ENCODE measurements at places on chromosomes 1 and 21.

DNA sequence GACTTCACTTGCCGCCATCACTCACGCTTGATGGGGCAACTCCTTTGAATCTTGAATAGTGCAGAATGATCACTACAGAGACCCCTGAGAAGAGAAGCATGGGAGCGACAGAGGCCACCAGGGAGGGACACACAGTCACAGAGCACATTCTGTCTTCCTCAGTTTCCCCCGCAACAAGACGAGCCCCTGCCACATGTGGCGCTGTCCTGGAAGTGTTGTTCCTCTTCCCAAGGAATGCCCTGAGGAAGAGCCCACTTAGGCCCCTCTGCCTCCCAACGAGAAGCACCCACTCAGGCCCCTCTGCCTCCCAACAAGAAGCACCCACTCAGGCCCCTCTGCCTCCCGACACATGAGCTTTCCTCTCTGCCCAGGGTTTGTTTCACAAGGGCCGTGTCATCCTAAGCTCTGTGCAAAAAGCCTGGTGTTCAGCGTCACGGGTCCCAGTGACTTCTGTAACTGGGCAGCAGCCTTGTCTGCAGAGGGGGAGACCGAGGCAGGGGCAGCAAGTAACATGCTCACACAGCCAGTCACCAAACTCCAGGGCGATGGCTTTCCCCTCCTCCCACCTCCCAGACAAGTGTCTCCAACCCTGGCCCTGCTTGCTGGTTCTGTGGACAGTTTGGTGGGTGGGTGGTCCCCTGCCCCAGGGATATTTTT lies 19.8 kb downstream of the SLC37A1 start:
- DNase-seq, result no peak

DNA sequence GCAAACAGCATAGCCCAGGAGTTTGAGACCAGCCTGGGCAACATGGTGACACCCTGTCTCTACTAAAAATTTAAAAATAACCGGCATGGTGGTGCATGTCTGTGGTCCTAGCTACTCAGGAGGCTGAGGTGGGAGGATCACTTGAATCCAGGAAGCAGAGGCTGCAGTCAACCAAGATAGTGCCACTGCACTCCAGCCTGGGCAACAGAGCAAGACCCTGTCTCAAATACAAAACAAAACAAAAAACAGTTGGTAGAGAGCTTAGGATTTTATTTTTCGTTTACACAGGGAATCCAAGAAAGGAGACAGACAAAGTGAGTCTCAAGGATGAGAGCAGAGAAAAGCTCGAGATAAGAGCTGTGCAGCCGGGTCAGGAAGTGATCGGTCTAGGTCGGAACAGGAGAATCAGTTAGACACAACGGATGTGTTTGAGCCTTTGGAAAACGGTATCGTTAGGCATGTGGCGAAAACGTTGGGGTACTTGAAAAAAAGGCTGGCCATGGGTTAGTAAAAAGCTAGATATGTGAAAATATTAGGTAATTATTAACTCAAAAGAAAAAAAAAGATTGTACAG lies 1.7 kb upstream of the MIB2 start:
- no peak for DNase-seq

GRCh38 chr1:24970399-24970753 lies 40.3 kb upstream of the RUNX3 start:
- peak; percentile 41 for DNase-seq

- DNase-seq, result peak; percentile 53
These were observed 36.0 kb upstream of the DISC1 start for GRCh38 chr1:231590453-231591198.

GRCh38 chr1:240199758-240200645 lies 108.3 kb downstream of the FMN2 start:
- DNase-seq, result no peak

- no peak for DNase-seq
These were observed 561.3 kb downstream of the NCAM2 start for GRCh38 chr21:21559285-21560045.

DNA sequence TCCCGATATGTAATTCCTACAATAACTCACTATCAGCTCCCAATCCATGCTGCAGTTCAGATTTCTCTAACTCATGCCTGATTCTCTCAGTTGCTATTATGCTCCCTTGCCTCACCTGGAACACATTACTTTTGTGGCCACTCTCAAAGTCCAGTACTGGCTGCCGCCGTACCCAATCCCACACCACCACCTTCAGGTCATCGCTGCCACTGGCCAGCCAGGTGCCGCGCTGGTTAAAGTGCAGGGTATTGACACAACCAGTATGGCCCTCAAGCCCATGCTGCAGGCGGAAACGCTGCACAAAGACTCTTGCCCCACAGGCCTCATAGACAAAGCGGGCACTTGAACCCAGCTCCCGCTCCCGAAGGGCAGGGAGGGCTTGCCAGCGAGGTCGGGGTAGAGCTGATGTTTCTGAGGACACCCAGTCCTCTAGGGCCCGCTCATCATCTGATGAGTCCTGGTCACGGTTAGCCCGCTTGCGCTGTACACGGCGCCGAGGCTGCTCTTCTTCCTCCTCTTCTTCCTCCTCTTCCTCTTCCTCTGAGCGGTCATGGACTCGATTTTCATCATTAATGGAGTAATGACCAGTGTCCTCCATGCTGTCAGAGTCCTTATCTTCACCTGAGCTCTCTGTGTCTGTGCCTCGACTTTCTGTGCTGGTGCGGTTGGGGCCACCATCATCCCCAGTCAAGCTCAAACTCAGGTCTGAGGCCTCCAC lies 22.6 kb downstream of the DCAF8 start:
- no peak for DNase-seq

DNA sequence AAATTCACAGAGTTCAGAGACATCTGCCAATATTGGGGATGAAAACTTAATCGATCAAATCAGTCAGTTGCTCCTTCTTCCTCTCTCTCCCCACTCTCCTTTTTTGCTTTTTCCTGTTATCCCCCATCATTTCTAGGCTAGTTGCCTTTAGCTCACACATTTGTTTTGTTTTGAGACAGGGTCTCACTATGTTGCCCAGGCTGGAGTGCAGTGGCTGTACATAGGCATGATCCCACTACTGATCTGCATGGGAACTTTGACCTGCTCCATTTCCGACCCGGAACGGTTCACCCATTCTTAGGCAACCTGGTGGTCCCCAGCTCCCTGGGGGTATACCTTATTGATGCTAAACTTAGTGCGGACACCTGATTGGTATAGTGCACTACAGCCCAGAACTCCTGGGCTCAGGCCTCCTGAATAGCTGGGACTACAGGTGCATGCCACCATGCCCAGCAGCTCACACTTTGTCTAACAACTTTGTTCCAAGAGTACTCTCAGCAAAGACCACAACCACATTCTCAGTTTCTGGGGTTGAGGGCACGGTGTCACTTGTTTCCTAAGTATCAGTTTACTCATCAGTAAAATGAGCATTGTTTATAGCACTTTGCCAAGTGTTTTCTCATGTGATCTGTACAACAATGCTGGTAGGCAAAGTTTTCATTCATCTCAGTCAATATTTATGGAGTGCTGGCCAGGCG lies 6.7 kb upstream of the ELOA start:
- DNase-seq, result no peak

Measured in non-pigmented ciliary epithelial cell (primary cell).